ENCODE measurements at places on chromosomes 5 and 9.

DNA sequence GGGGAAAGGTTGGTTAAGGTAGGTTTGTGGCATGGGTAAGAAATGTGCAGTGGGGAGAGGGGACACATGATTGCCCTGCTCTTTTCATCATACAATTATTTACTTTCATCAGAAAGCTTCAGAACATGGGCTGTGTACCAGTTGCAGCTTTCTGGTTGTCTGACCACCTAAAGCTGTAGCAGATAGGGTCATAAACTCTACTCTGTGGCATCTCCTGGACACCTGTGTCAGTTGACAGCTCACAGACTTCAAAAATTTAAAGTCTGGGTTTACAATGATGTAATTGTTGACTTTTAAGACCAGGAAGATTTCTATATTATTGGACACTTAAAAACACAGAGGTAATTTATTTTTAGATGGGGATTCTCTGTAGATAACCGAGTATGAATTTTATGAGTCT lies 222.7 kb upstream of the PRR16 start:
- no peak for DNase-seq

GRCh38 chr5:109900911-109901627 lies 211.3 kb downstream of the MAN2A1 start:
- no peak for DNase-seq

DNA sequence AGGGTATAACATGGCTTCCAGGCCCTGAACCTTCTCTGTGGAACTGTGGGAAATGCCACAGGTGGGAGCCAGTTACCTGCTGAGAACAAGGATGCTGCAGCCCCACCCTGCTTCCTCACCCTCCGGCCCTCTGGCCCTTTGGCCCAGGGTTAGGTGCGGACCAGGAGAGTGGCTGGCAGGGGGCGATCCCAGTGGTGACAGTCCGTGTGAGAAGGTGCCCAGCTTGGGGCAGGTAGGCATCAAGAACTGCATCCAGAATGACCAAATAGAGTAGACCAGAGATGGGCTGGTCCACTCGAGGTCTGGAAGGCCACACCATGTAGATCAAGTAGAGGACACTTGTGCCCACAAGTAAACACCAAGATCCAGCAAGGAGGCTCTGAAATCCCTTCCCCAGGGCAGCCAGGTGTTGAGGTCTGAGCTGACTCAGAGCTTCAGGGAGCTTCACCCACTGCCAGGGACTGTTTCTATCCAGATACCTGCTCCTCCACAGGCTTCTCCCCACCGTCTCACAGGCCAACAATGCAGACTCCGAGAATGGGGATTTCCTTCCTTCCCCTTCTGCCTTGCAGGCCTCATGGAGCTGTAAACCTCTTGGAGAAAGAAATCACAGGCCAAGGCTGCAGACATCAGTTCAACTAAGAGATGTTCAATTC lies 61.4 kb upstream of the ZSWIM6 start:
- DNase-seq, result no peak

- peak; percentile 37 for DNase-seq
Measured at GRCh38 chr5:83564069-83564749, 92.7 kb downstream of the VCAN start.

DNA sequence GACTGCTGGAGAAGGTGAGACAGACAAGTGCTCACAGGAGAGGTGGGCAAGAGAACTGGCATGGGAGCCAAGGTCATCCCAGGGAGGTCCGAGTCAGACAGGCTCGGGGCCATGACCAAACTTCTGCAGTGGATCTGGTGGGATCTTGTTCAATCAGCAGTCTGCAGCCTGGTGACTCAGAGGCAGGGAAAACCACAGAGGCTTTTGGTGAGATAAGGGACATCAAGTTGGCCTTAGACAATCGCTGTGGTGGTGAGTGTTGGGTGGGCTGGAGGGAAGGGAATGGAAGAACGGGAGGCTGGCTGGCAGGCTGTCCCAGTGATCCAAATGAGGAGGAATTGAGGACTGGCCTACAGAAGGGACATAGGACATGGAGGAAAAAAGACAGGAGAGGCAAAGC lies 123.8 kb downstream of the TMEM174 start:
- DNase-seq, result no peak

DNA sequence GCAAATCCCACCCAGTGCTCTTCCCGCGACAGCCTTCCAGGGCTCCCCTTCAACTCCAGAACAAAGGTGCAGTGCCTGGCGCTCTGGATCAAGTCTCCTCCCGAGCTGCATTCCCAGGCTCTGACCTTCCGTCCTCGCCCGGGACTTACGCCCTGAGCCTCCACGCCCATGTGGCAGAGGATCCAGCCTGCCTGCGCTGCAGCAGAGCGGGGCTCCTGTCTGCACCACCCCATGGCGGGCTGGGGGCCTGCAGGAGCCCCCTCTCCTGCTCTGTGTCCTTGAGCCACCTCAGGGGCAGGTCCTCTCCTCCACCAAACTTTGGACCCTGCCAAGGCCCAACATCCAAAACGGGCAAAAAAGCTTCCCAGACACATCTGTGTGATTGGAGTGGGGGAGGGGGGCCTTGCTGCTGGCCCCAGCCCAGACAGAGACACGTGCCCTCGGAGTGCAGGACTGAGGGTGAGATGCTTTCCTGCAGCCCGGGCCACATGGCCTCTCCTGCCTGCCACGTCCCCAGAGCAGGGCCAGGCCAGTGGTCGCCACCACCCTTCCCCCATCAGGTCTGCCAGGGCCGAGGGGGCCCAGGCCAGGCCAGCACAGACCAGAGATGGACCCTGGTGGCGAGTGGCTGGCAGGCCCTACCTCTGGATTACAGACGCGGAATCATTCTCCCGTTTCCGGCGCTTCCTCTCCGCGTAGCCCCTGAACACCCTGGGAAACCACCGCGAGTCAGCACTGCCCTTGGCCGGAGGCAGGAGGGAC lies 4.4 kb downstream of the NSMF start:
- no peak for DNase-seq

GRCh38 chr5:150162142-150162513 lies 4.5 kb upstream of the CDX1 start:
- DNase-seq, result no peak

DNA sequence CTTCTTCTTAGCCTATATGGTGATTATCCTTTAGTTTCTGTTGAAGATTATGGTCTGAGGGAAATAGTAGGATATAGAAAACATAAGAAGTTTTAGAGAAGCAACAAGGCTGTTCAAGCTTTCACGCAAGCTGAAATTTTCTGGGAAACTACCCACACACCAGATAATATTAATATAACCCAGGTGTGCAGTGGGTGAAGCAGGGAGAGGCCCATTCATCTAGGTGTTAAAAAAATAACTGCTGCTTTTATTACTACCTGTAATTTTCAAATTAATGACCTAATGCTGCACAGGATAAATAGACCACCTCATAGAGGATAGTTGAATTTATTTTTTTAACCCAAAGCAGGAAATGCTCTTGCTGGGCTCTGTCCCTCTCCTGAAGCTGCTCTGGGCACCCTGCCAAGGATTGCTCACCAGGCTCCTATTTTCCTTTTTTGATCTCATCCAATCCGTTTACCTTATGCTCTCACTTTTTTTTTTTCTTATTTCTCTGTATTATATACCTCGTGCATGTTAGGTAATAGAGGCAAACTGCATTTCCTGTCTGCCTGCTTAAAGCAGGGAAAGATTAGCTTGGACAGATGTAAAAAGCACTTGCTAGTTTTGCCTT lies 124.3 kb upstream of the SLC12A2 start:
- DNase-seq, result peak; percentile 29

- no peak for DNase-seq
Measured at GRCh38 chr5:63233911-63234310, 655.3 kb downstream of the LRRC70 start.

- no peak for DNase-seq
Measured at GRCh38 chr5:145598184-145598583, 237.0 kb downstream of the PRELID2 start.

- DNase-seq, result no peak
Measured at GRCh38 chr5:139404484-139404840, 573 bp upstream of the SPATA24 start.

DNA sequence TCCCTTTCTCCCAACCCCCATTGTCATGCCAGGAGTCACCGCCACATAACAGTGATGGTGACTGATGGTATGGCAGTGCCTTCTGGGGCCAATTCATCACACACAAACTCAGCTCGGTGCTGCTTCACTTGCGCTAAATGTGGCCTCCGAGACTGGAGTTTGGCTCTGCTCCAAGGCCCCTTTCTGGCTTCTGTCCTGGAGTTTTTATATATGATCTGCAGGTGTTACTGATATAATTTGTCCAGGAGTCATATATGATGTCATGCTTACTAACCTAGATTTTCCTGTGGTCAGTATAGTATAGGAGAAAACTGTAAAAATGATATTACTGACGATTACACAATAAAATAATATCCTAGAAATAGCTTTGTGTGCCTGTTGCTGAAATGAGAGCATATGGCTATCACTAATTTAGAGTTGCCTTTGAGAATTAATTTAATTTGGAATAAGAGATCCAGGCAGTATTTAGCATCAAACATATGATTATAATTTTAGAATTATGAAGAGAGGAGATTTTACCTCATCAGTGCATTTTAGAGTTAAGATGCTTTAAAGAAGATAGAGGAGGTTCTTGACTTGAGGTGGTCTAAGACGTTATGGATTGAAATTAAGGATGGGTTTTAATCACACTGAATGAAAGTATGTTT lies 334.1 kb upstream of the CD180 start:
- peak; percentile 26 for DNase-seq

DNA sequence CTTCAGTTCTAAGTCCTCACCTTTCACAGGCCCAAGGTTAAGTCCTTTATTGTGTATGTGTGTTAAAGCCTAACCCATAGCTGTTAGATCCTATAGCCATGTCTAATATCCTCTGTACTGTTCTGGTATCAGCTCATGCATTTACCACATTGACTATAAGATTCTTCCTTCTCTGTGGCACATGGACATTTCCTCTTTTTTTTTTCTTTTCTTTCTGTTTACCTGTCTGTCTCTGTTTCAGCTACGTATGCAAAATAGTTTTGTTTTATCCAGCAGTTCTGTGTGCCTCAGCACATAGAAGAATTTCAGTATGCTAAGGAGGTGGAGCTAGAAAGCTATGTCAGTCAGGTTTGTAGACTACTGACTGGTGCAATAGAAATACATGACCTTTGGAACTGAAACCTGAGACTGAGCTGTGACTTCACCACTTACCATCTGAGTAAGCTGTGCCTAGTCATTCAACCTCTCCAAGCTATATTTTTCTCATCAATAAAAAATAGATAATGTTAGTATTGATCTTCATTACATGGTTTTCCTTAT lies 155.6 kb upstream of the VLDLR start:
- peak; percentile 20 for DNase-seq

- DNase-seq, result no peak
Measured at GRCh38 chr5:145591578-145591977, 243.6 kb downstream of the PRELID2 start.

GRCh38 chr5:150184990-150185912 lies 4.6 kb upstream of the SLC6A7 start:
- no peak for DNase-seq

- DNase-seq, result peak; percentile 27
Measured at GRCh38 chr9:87324613-87325194, 173.0 kb upstream of the DAPK1 start.

DNA sequence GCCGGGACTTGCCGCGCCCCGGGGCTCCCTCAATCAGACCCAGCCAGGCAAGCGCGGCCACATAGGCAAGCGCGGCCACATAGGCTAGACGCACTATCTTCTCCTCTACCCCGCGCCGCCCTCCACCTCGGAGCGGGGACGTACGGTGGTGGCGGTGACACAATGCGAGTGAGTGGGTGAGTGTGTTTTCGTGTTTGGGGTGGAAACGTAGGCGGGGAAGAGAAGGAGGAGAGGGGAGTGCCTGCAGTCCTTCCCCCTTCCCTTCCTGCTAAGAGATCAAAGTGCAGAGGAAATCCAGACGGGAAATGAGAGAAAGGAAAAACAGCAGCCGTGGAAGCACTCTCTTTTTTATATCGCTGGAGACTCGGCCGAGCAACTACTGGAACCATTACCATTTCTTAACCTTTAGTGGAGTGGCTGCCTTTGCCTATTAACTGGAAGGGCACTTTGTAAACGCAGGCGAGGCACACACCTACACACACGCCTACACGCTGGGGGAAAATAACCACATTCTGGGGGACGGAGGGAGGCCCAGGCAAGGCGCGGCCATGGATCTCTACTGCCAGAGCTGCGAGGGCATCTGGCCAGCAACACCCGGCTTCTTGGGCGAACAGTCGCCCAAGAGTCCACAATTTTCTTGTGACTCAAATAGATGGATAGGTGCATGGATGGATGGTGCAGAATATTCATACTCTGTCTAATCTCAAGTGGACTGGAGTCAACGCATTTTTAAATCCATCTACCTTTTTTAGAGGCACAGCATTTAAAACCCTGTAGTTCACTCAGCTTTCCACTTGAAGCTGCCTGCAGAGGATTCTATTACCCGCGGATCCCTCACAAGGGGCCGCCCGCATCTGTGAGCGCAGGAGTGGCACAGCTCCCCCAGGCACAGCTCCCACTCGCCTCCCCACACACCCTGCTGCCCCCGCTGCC lies 2.1 kb downstream of the EDIL3 start:
- peak; percentile 16 for DNase-seq

- no peak for DNase-seq
Measured at GRCh38 chr9:76115396-76115795, 224.9 kb downstream of the PCSK5 start.

- no peak for DNase-seq
Measured at GRCh38 chr9:21153336-21154017, 11.8 kb upstream of the IFNW1 start.

- DNase-seq, result no peak
Measured at GRCh38 chr9:130891688-130892476, 4.7 kb downstream of the QRFP start.

- DNase-seq, result no peak
Measured at GRCh38 chr9:16267281-16268066, 603.0 kb downstream of the BNC2 start.

- DNase-seq, result no peak
Measured at GRCh38 chr5:96788112-96788749, 19.5 kb downstream of the ERAP1 start.

DNA sequence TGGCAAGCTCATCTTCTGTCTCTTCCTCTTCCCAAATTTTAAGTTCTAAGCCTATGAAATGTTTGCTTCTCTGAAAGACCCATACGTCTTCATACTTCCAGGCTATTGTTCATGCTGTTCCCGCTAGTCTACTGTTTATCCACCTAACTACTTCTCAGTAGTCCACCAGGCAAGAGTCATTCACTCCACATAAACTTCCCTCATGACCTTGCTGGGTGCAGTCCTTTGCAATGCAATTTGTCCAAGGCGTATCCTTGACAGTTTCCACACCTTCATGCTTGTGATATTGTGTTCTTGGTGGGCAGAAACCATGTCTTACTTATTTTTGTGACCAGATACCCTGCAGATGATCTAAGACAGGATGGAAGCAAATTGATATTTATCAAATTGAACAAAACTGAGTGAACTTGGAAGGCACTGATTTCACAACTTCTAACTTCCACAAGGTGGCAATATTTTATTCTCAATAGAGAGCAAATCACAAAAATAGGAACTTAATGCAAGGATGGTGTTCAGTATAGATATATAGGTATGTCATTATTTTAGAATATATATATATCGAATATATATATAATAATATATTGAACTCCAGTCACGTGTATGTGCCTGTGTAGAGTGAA lies 30.3 kb downstream of the TYRP1 start:
- DNase-seq, result no peak

DNA sequence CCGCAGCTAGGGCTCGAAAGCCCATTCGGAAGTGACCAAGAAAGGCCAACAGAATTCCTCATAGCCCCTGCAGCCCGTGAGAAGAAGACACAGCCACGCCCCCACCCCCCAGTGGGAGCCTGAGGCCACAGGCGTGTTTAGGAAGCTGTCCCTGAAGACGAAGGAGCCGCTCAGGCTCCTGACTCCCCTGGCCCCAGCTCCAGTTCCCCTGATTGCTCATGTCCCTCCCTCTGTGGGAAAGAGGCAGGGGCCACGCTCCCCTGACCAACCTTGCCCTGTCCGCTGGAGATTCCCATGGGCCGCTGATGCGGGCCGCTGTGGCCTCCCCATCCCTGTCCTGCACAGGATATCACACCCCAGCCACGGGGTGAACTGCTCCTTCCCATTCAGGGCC lies 13.6 kb downstream of the ROPN1L start:
- no peak for DNase-seq

All from SHP77 treated with DMSO at 0.1 percent for 48 hours (cell line).